ENCODE measurements at places on chromosomes 12 and 14.

GRCh38 chr14:71815110-71815509 lies 117.1 kb upstream of the RGS6 start:
- no peak for DNase-seq

DNA sequence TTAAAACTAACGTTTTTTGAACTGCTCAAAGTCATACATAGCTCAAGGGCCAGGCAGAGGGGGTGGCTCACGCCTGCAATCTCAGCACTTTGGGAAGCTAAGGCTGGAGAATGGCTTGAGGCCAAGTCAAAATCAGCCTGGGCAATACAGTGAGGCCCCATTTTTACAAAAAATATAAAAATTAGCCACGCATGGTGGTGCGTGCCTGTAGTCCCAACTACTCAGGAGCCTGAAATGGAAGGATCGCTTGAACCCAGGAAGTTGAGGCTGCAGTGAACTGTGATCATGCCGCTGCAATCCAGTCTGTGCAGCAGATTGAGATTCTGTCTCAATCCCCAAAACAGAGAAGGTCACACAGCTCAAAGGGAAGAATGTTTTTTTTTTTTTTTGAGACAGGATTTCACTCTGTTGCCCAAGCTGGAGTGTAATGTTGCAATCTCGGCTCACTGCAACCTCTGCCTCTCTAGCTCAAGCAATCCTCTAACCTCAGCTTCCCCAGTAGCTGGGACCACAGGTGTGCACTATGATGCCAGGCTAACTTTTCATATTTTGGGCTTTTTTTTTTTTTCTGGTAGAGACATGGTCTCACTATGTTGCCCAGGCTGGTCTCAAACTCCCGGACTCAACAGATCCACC lies 2.9 kb downstream of the RBM23 start:
- DNase-seq: no peak

DNA sequence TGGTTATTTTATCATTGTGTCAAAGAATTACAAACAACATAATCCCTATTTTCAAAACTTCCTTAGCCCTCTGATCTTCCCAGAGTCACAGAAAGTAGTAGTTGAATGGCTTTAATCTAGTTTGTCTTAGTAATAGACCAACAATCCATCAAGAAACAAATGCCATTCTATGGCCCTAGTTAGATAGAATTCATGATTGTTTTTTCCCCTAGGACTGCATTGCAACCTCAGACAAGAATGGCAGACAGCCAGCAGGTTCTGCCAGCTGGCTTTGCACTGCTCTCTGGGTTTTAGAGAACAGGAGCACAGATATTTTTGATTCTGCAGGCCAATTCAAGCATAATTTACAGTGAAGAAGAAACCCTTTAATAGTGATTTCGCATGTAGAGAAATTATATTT lies 33.8 kb downstream of the SYT1 start:
- peak; percentile 28 for DNase-seq

DNA sequence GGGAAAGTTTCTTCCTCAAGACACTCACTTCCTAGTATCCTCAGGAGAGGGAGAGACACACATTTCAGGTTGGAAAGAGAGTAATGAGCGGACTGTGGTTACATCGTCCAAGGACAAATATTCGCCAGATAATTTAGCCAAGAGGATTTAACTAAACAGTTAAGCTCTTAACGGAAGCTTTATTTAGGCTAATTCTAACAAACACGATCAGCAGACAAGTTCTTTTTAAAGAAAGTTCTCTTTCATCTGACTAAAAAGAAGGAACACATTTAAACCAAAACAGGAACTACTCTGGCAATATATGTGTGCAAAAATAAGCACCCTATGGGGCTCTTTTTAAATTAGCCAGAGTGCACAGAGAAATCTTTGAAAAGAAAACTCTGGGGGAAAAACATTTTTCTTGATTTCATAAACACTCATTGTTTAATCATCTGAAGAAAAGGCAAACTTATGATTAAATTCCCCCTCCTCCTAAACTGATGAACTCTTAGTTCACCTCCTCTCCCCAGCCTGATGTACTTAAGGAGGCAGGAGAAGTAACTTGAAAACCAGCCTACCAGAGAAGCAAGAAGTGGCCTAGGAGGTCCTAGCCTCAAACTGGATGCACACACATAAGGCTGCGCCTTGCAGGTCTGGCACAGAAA lies 13.3 kb upstream of the BTG1 start:
- DNase-seq: no peak

GRCh38 chr12:123070267-123071081 lies 80.4 kb downstream of the PITPNM2 start:
- DNase-seq: no peak

- no peak for DNase-seq
These were observed 48.6 kb upstream of the PPP1R12A start for GRCh38 chr12:79983492-79983891.

- DNase-seq: peak; percentile 98
These were observed 2.5 kb downstream of the NUAK1 start for GRCh38 chr12:106136263-106136662.

DNA sequence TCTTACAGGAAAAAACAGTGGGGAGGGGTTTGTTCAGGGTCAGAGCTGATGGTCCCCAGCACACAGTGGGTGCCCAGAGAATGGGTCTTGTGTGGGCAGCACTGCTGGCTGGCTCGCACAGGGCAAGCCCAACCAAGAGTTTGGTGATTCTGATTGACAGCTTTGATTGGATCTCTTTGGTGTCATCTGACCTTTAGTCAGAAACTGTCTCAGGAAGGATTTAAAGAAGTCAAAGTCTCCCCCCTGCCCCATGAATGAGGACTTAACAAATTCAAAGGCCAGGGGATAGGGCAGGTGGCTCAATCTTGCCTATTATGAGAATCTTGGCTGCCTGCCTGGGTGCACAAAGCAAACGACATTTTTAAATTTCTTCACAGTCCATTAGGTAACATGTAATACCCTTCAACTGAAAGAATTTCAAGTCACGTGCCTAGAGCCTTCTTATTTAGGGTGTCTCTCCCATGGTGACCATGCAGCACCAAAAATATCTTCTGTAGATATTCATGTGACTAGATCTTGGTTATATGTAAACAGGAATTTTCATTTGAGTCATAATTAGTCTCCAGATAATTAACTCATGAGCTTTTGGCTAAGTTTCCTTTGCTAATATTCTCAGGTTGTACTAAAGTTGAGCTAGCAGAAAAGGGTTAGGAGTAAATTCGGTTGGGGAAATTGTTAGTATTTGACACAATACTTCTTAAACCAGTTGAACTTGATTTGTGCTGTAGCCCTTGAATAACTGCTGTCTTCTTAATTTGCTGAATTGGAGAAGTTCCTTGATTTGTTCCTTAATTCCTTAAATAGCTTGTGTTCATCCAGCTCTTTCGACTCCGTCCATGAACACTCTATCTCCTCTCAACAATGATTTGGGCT lies 54.5 kb upstream of the HECTD1 start:
- DNase-seq: peak; percentile 69

- DNase-seq: no peak
These were observed 169.5 kb upstream of the DAAM1 start for GRCh38 chr14:59018978-59019377.

- no peak for DNase-seq
These were observed 20.2 kb downstream of the TMEM229B start for GRCh38 chr14:67468378-67468730.

DNA sequence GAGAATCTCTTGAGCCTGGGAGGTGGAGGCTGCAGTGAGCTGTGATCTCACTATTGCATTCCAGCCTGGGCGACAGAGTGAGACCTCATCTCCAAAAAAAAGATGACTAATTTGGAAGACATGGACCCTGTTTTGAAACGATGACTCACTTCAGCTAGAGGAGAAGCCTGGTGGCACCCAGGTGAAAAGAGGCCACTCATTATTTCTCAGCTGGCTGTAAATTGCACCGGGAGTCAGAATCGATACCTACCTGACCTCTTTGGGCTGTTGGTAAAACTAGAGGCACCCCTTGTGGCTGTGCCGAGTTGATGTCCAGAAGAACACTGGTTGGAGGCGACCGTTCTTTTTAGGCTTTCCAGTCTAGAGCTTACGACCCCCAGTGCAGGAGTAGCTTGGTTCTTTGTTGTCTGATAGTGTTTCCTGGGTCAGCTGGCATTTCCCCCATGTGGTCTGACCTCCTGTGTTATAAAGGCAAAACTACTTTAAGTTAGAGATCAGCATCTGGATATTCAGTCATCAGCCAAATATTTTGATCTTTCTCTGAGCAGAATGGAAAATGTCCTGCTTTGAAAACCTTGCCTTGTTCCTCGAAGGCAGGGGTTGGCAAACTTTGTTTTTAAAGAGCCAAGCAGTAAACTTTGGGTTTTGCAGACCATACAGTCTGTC lies 93.2 kb downstream of the CHST11 start:
- no peak for DNase-seq

GRCh38 chr12:15842108-15842507 lies 40.1 kb upstream of the STRAP start:
- peak; percentile 48 for DNase-seq

GRCh38 chr14:105292826-105293711 lies 7.7 kb downstream of the BRF1 start:
- no peak for DNase-seq

DNA sequence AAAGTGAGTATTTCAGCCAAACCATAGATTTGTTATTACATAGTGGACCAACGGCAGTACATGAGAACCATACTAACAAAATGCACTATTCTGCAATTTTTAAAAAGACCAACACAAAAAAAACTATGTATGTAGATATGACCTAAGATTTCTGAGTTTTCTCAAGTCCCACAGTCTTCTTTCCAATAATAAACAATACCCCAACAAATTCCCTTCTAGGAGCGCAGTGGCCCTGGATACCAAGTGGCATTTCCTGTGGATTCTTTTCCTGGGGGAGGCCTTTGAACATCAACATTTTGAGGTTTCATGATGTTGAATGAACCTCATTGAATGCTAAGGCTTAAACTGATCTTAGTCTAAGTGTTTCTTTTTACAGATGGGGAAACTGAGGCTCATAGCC lies 210.5 kb downstream of the BCAT1 start:
- no peak for DNase-seq

DNA sequence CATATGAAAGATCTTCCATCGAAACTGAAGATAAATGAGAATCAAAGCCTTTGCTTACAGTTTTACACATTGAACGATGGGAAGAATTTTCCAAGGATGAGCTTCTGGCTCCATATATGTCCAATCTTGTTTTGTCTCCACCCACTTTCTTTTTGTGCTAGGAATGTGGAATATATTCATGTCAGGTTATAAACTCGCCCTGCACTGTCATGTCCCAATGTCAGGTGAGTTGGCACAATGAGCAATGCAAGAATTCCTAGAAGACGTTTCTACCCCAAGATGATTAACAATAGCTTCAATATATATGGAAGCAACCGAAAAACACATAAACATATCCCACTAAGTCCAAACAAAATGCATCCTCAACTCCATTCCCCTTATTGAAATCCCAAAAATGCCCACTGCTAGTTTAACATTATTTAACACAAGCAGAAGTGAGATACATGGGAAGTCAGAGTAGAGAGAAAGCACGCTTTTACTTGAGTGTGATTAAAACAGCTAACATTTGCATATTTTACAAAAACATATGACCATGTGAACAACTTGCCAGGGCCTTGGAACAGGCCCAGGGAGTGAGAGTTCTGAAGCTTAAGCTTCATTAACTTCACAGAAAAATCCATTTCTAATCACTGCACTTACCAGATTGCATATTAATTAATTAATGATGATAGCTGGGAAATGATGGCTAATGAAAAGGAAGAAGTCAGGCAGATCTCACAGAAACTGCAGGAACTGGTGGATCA lies 233.9 kb downstream of the GXYLT1 start:
- no peak for DNase-seq

- DNase-seq: no peak
These were observed 125.6 kb downstream of the CRACR2A start for GRCh38 chr12:3627336-3627735.

DNA sequence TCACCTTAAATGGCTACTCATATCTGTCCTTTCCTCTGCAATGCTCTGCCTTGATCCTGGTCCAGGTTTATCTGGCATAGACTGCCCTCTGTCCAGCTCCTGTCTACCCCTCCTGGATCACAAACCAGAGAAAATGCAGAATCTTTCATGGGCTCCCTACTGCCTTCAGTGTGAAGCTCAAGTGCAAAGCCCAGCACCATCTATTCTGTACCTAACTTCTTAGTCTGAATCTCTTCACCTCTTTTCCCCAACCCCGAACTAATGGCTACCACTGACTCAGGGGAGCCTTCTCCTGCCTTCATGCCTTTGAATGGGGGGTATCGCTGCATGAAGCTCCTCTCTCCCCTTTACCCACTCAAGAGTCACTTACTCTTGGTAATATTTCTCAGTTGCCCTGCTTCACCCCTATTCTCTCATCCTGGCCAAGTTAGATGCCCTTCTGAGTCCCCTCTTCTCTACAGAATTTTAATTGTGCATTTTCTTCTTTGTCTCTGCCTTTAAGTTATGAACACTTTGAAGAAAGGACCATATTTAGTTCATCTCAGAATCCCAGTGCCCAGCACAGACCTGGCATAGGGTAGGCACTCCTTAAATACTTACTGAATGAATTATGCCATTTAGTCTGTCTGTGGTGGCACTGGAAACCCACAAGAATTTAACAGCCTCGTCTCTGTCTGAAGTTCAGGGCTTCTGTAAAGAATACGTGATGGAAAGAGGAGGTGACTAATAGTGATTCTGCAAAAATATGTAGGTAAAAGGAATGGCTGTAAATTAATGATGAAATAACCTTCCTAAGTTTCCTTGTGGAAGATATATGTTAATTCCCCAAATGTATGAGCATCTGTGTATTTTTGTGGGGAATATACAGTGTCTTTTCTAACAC lies 191.3 kb upstream of the AMIGO2 start:
- DNase-seq: no peak

DNA sequence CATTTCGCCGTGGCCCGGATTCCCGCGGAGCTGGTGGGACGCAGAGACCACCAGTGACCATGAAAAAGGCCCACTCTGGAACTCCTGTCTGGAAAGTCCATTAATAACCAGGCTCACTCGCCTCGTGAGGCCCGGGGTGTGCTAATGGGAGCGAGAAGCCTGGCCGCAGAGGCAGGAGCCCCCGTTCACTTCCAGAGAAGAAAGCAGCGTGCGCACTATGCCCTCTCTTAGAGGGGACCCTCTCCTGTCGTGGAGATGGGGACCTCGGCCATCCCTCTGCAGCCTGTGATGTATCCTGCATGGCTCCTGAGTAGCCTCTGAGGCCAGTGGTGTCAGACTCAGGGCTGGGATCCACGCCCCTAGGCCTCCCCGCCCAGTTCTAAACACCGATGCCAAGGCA lies 134.1 kb upstream of the VRK1 start:
- no peak for DNase-seq

- DNase-seq: peak; percentile 95
These were observed 4.1 kb upstream of the CCND2 start for GRCh38 chr12:4269279-4269991.

DNA sequence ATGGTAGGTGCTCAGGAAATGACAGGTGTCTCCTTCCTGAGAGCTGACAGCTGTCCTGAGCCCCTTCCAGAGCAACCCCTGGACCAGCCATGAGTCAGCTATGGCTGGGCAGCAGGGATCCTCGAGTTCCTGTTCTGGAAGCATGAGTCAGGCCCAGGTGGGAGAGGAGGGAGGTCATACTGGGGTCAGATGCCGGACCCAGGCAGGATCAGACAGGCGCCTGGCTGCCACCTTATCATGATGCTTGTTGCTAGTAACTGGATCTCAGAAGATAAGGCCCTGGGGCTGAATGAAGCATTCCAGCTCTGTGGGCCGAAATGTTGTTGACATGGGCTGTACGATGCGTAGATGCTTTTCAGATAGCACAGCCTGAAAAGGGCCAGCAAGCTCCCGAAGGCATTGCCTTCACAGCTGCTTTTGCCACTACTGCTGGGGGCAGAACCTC lies 17.4 kb upstream of the KRT7 start:
- no peak for DNase-seq
